NCI-H774 (cell line): ENCODE measurements at places on chromosomes 16 and 17.

DNA sequence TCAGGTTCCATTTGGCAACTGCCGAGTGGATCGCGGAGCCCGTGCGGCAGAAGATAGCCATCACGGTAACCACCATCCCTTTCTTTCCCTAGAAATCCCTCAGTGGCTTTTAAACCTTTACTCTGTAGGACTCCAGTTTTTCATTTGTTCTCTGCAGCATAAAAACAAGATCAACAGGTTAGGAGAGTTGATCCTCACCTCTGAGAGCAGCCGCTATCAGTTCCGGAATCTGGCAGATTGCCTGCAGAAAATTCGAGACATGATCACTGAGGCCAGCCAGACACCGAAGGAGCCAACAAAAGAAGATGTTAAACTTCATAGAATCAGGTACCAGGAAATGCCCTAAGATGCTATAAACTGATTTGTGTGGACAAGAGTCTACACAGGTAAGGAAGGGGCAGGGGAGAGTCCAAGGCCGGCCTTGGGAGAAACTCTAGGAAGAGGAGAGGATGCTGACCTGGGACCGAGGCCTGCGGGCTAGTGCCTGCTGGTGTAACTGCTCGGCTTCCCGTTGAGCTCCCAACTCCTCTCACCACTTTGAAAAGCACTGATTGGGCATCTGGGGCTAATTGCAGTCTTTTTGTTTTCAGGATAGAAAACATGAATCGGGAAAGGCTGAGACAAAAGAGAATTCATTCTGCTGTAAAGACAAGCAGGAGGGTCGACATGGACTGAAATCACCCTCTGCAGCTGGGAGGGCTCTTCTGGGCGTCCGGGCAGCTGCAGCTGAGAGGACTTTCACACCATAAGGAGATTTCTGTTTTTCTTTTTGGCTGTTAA is 8.1 kb downstream of the MRPL58 start:
- no peak for DNase-seq

GRCh38 chr16:79310710-79311109 is 289.8 kb downstream of the MAF start:
- DNase-seq = no peak

DNA sequence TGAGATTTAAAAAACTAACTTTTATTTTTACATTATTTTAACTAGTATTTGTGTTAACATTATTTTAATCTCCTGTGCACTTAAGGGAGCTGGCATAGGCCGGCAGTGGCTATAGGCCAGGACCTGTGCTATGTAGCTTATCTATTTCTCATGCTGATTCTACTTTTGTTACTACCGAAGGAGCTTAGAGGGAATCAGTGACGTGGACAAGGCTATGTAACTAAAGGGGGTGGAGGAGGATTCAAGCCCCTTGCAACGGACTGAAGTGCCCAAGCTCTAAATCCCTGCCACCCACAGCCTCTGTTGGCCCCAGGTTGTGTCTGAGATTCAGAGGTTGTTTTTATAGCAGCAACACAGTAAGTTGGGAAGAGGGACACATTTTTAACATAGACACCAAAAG is 356.4 kb downstream of the WWOX start:
- no peak for DNase-seq

GRCh38 chr17:58263773-58264172 is 17.0 kb downstream of the MPO start:
- no peak for DNase-seq

DNA sequence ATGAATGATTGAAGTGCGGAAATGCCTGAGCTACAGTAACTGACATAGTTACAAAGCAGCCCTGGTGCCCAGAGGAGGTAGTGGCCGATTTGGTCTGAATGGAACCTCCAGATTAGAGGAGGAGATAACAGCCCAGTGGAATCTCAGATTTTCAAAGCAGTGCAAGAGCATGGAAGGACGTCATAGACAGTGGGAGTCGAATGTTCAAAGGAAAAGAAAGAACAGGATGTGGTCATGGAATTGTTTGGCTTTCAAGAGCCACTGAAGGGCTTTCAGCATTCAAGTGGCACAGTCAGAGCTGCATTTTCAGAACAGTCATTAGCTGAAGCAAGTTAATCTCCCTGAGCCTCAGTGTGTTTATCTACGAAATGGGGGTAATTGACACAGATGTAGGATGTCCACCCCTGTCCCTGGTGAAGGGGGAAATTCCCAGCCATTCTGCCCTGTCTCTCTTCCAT is 104.6 kb upstream of the CACNG3 start:
- no peak for DNase-seq

GRCh38 chr17:7260651-7261378 is 1.5 kb downstream of the CLDN7 start:
- DNase-seq = no peak
